ENCODE measurements at places on chromosomes 4 and X.

GRCh38 chr4:175431694-175432093 lies 380.4 kb downstream of the GPM6A start:
- no peak for DNase-seq

DNA sequence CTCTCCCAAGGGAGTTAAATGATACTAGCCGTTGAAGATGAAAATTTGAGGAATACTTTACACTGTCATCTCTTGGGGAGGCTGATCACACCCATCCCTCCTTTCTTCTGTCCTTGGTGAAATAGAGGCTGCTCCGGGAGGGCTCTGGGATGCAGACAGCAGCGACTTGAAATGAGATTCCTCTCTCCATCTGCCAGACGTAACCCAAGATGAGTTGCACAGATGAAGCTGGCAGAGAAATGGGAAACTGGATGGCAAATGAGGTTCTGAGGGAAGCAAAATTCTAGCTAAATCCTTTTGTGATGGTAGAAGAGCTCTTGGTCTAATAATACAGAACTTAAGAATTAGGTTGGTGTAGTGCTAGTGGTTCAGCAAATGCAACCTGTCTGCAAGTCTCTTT lies 201.4 kb downstream of the AASDH start:
- no peak for DNase-seq

- DNase-seq: no peak
These were observed 151.7 kb upstream of the HHIP start for GRCh38 chr4:144494280-144494679.

GRCh38 chr4:1812720-1813119 lies 19.6 kb downstream of the FGFR3 start:
- DNase-seq: no peak

DNA sequence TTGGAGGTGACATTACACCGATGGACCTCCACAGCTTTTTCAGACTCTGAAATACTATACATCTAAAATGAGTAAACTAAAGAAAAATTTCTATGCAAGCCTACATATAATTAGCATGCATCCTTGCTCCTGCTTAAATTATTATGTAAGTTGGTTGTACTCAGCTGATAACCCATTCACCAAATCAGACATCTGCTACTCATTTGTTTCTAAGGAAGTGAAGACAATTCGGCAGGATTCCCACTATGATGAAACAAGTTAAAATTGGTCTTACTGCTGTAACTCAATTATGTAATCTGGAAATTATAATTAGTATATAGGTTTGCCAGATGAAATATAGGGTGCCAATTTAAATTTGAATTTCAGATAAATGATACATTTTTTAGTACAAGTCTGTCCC lies 59.5 kb upstream of the FGF13 start:
- DNase-seq: no peak

GRCh38 chr4:165326831-165327210 lies 648 bp upstream of the MSMO1 start:
- peak; percentile 23 for DNase-seq

DNA sequence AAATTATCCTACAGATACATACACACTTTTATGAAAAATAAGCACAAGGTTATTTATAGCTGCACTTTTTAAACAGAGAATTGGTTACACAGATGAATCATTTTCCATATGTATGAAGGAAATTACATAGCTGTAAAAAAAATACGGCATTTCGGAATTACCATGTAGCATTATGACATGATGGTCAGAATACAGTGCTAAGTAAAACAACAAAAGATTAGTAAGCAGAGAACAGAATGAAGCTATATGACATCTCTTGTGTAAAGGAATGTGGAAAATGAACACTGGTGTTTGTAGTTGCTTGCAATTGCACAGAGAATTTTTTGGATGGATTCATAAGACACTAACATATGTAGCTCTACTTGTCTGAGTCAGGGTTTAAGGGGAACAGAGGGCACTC lies 1222.0 kb upstream of the PRKX start:
- no peak for DNase-seq

- DNase-seq: no peak
These were observed 333.5 kb downstream of the BMPR1B start for GRCh38 chr4:95091272-95091671.
